ENCODE measurements at places on chromosomes 1 and 21.

DNA sequence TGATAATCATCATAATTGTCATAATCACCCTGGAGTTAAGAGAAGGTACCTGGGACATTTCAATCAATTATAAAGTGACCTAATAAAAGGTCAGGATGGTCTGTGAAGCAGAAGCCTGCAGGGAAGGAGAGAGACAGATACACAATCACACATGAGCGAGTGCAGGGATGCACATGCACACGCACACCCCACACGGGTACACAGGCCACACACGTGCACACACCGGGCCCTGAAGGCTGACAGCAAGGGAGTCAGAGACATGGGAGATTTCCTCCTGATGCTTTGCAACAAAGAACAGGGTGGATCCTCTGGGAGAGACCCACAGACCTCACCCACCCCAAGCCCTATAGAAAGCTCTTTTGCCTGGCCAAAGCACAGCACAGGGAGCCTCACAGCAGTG, 82.3 kb upstream of the ZC3H12A start:
- no peak for DNase-seq

DNA sequence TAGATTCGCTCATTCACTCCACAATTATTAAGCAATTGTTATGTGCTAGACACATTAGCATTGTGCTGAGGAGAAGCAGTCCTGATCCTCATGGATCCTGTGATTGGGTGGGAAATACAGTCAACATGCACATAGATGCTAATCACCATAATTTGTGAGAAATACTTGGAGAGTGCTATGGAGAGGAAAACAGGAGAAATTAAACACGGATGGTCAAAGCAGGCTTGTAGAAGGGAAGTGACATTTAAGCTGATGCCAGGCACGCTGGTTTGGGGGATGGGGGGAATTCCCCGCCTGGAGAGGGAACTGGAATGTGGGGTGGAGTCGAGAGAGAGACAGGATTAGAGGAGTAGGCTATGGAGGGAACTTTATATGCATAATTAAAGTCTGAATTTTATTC, 52.2 kb upstream of the L1TD1 start:
- no peak for DNase-seq

GRCh38 chr1:192311281-192311680, 5.5 kb upstream of the RGS21 start:
- no peak for DNase-seq

DNA sequence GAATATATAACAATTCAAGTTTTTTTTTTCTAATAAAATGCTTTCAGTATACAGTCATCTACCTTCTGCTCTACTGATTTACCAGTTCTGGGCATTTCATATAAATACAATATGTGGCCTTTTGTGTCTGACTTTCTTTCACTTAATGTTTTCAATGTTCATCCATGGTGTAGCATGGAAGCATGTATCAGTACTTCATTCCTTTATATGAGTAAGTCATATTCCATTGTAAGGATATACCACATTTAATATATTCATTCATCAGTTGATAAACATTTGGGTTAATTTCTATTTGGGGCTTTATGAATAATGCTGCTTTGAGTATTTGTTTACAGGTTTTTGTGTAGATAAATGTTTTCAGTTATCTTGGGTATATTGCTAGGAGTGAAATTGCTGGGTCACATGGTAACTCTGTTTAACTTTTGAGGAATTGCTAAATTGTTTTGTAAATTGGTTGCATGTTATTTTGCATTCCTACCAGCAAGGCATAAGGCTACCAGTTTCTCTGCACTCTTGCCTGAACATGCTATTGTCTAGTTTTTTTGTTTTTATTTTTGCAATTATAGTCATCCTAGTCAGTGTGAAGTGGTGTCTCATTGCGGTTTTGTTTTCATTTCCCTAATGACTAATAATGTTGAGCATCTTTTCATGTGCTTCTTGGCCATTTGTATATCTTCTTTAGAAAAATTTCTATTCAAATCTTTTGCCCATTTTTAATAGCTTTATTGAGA, 206.1 kb downstream of the TM2D1 start:
- DNase-seq = no peak

GRCh38 chr1:10635085-10635896, 160.5 kb downstream of the PEX14 start:
- no peak for DNase-seq

DNA sequence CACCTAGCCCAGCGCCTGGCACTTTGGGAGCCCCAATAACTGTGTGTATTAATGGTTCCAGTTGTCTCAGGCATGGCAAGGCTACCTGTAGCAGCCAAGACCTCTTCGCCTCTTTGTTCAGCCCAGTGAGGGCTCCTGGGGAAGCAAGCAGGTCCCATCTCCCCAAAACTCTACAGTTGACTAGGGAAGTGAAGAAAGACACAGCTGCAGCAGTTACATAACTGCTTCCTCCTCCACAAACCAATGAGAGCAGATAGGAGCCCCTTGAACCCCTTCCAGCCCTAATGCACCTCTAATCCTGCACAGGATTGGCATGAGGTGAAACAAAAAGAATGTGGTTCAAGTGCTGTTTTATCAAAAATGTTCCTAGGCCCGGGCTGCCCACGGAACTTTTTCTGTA, 100.5 kb downstream of the SYF2 start:
- no peak for DNase-seq

DNA sequence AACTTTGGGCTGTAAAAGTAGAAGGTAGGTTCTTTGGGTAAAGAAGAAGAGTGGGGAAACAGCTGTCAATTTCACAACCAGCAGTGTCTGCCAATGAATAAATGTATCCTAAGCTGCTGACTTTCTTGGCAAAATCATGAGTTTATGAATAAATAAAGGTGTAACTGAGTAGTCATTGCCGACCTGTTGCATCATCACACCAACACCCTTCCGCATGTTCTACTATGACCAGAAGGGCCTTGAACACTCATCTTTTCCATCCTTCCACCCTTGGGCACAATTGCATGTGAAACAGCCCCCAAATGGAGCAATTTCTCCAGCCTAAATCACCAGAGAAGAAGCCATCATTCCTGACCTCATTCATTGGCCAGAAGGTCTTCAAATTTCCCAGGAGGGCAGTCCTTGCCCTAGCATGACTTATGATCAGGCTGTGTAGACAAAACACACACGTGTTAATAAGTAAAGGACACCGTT, 31.2 kb upstream of the QSOX1 start:
- DNase-seq = no peak

GRCh38 chr1:78355656-78356055, 135.1 kb upstream of the PTGFR start:
- DNase-seq = no peak

DNA sequence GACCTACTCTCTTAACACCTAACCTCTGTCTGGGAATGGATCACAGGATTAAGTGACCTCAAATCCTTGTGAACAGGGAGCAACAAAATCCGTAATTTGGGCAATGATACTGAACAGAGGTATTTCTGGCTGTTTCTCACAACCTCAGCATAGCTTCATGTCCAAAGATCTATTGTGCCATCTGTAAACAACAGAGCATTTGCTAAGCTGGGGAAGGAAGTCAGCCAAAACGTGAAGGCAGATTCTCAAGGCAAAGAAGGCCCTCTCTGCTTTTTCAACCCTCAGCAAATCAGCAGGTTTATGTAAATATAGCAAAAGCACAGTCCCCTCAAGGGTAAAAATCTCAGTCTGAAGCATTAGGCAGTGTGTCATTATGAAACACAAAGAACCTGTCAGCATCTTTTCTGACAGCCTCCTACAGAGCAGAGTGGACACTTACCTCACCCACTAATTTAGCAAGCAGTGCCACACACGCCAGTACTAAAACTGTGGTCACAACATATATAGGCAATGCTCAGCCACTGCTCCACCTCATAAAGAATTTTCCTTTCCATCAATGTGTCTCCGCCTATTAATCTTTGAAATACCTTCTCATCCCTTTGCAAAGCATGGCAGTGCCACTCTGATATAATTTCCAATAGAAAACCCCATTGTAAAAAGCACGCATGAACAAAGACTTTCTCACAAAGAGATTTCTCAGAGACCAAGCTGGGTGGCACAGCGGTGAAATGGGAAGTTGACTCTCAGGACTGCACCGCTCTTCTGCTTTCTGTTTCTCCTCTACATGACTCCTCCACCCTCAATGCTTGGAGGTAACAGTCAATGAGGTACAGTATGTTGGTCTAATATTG, 188.0 kb downstream of the RERE start:
- no peak for DNase-seq

DNA sequence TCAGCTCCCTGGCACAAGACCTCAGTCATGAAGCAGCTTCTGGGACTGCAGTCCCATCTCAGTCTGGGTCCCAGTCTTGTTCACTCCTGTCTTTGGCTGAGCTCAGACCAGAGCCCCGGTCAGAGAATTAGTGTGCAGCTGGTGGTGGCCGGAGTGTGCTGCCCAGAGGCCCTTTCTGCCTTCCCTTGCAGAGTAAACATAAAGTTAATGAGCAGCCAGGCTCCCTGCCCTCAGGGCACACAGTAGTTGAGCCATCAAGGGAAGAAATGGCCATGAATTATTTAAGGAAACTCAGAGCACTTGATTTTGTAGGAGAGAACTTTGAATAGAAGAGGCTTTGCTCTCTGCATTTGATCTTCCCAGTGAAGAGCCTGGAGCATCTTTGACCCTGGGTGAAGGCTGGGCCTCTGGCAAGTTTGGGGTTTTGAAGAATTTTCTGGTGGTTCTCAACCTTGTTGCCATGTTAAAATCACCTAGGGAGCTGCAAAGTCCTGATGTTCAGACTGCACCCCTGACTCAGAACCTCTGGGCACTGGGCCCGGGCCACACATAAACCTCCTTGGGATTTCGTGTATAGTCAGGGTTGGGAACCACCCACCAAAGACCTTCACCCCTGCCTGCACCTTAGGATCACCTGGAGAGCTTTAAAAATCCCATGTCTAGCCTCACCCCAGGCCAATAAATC, 26.4 kb upstream of the SELENON start:
- DNase-seq = no peak

DNA sequence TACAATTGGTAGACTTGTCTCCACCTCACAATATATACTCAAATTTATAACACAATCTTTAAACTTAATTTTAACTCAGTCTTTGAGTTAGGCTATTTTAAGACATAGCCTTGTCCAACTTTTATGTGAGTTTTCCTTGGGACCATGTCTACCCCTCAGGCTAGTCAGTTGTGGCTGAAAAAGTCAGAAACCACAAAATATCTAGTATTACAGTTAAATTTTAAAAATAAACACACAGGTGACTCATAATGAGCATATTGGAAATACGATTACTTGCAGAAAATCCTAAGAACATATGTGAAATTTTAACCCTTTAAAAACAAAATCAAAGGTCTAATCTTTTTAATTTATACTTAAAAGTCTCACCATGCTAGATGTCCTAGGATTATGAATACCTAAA, 4.8 kb upstream of the ASB17 start:
- DNase-seq = no peak

GRCh38 chr1:235138821-235139220, 10.2 kb upstream of the TOMM20 start:
- DNase-seq = no peak

- no peak for DNase-seq
Observed at GRCh38 chr1:85824066-85824840, 116.0 kb upstream of the ZNHIT6 start.

GRCh38 chr1:181424786-181425403, 58.4 kb upstream of the CACNA1E start:
- peak; percentile 73 for DNase-seq

DNA sequence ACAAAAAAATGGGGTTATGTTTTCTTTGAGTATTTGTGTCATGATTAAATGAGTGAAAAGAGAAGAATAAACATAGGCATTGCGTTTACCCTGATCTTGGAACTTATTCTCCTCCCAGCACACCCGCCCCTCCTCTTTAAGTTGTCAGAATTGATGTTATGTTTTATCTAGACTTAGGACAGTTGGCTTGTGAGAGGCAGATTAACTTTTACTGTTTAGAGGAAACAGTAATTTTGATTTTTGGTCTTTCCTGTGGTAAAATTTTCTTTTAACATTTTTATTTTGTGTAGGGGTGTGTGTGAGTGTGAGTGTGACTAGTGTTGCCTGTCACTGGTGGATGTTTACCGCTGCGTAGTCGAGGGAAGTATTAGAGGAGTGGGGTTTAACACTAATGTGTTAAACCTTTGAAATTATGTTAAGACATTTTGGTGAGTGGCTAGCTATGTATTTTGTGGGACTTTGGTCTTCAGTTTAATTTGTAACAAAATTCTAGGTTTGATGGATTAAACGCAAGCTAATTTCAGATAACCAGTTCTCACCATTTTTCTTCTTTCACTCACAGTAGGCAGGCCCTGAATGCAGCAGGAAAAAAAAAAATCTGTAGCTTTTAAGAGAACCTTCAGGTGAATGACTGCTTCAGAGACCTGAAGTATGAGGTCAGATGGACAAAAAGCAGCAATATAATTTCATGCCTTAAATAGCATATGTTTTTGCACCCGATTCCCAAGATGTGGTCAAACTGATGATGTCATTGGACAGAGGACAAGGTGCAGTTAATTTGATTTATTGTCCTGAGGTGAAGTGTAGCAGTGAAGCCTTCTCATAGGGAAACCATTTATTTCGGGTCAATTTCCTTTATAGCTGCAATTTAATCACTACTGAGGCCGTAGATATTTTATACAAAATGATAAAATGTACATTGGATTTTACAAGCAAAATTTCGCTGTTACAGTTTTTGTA, 2.7 kb downstream of the POU2F1 start:
- no peak for DNase-seq

GRCh38 chr21:29453511-29453910, 154.8 kb downstream of the BACH1 start:
- no peak for DNase-seq

Data from stimulated activated CD4-positive, alpha-beta T cell treated with anti-CD3 and anti-CD28 coated beads, TNF-alpha, amount 100 ng/mL, for 1 hour (primary cell).